T-helper 17 cell (primary cell): ENCODE measurements at places on chromosomes 2 and 18. TPM values are rescaled to one million over a fixed set of nuclear protein-coding genes. Genes with fewer than 3 reads are reported as not detected.

DNA sequence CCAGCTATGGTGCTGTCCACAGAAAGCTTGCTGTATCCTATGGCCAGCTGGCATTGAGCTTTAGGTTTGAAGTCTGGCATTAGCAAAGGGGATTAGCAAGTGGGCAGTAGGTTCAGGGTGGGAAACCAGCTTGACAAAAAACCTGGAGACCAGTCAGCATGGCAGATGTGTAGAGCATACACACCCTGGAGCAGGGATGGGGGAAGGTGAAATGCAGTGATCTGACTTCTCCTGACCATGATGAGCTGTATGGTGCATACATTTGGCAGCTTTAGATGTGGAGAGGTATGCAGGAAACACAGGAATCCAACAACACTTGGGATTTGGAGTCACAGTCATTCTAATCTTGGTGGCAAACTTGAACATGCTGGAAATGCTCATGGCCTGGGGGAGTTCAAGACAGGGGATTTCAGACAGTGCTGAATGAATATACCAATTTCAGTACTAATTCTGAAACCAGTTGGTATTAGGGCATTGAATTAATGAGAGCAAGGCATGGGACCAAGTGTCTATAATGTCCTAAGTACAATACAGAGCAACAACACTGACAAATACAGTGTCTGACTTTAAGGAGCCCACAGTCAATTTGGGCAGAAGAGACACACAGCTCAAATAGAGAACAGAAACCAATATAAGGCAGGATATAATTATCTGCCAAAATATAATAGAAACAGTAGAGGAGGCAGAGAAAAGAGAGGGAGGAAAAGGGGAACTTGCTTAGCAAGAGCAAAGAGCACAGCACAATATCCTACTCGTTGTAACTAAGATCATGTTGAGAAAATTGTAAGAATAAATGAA, 11.8 kb downstream of the ARHGAP15 start:
- peaks cover 7% of the 10 kb centered on the region for H3K36me3 ChIP-seq
- H3K27me3 ChIP-seq = no peaks in the 10 kb centered on the region
- H3K27ac ChIP-seq = peak overlapping the region; percentile 89
- DNase-seq = no peak
- peak overlapping the region; percentile 77 for H3K4me3 ChIP-seq
- H3K4me1 ChIP-seq = peaks cover 62% of the 10 kb centered on the region

GRCh38 chr2:11410101-11410500, 55.9 kb downstream of the E2F6 start:
- H3K4me3 ChIP-seq = no peak overlapping the region
- peaks cover 3% of the 10 kb centered on the region for H3K36me3 ChIP-seq
- H3K27ac ChIP-seq = no peak overlapping the region
- no peak for DNase-seq
- H3K27me3 ChIP-seq = peaks cover 61% of the 10 kb centered on the region

GRCh38 chr2:170505631-170506275, 209.4 kb upstream of the SP5 start:
- no peak overlapping the region for H3K4me3 ChIP-seq
- DNase-seq = no peak
- peaks cover 37% of the 10 kb centered on the region for H3K27me3 ChIP-seq
- H3K36me3 ChIP-seq = peaks cover 3% of the 10 kb centered on the region
- H3K4me1 ChIP-seq = peaks cover 19% of the 10 kb centered on the region
- no peak overlapping the region for H3K27ac ChIP-seq

- H3K27ac ChIP-seq = peak overlapping the region; percentile 68
- DNase-seq = no peak
Observed at GRCh38 chr18:74281011-74281979, 10.5 kb downstream of the CYB5A start.

The SLC66A2 gene
- total RNA-seq = 43.6 TPM
